Stimulated activated CD4-positive, alpha-beta T cell treated with anti-CD3 and anti-CD28 coated beads, Interleukin-1b, Interleukin-23, amount 100 ng/mL, for 4 hours (primary cell): ENCODE measurements at places on chromosomes 1 and 21.

- no peak for DNase-seq
Measured at GRCh38 chr1:45767035-45767434, 16.6 kb upstream of the IPP start.

- DNase-seq: no peak
Measured at GRCh38 chr21:40717028-40717427, 129.9 kb downstream of the DSCAM start.

DNA sequence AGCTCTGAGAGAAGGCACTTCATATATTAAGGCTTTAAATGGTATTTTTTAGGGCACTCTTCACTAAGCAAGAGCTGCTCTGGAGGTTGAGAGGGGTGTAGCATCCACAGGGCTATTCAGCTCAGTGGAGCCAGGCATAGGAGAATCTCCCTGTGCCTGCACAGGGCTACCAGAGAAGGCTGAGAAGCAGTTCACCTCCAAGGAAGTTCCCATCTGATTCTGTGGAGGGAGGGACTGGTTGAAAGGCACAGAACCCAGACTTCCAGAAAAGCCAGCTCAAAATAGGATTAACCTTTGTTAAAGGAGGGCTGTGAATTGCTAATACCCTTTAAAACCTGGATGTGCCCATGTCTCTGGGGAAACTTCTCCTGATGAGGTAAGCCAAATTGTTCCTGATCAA is 304.5 kb downstream of the TTLL7 start:
- no peak for DNase-seq

DNA sequence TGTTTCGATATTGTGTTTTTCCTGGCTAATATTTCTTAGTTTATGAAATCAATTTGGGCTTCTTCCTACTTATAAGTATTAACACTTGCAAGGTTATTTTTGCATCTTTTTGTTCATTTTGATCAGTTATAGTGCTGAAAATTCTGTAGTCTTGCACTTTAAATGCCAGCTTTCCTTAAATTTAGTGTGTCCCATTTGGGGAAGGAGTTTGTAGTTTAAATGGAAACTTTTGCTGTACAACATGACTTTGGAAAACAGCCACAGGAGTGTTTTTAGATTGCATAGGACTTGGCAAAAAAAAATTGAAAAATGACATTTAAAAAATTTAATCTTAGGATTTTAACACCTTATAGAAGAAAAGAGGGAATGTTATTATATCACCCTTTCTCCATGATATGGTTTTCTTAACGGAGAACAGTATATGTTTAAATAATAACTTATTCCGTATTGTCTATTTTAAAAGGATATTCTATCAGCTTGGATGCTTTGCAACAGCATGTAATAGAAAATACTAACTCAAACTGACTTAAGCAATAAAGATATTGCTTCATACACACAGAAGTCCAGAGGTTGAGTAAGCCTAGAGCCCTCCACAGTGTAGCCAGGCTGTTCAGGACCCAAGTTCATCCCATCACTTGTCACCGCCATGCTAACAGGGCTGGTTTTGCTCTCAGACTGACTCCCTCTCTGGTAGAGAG is 53.8 kb downstream of the LYPLAL1 start:
- no peak for DNase-seq

- DNase-seq: no peak
Measured at GRCh38 chr1:161091796-161092507, 2.6 kb upstream of the NECTIN4 start.

GRCh38 chr1:160830321-160831153 is 32.1 kb downstream of the CD244 start:
- DNase-seq: peak; percentile 72

DNA sequence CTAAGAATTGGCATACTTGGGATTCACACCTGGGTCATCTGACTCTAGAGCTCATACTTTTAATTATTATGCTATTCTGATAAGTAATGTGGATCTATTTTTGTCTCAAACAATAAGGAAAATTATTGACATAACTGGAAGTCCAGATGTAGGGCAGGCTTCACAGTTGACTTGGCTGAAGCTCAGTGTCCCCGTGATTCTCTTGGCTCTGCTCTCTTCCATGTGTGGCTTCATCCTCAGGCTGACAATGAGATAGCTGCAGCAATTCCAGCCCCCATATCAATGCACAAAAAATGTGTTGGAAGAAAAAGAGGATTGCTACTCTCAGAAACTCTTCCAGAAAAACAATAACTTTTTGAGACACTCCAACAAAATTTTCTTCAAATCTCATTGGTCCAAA is 23.8 kb downstream of the HSD11B1 start:
- no peak for DNase-seq

DNA sequence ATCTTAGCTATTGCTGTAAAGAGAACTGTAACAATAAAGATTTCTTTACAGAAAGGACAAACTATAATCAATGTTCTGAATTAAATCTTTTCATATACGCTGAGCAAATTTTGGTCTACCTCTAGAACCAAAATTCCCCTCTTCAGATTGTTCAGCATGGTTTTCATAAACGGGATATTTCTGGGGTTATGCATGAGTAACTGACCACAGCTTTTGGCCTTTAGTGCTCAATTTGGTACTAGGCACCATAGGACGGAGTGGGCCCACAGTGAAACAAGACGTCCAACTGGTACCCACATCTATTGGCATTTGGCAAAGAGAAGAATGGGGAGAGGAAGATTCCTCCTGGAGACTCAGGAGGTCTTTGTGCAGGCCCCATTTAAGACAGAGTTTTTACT is 184.5 kb downstream of the TGFBR3 start:
- no peak for DNase-seq

DNA sequence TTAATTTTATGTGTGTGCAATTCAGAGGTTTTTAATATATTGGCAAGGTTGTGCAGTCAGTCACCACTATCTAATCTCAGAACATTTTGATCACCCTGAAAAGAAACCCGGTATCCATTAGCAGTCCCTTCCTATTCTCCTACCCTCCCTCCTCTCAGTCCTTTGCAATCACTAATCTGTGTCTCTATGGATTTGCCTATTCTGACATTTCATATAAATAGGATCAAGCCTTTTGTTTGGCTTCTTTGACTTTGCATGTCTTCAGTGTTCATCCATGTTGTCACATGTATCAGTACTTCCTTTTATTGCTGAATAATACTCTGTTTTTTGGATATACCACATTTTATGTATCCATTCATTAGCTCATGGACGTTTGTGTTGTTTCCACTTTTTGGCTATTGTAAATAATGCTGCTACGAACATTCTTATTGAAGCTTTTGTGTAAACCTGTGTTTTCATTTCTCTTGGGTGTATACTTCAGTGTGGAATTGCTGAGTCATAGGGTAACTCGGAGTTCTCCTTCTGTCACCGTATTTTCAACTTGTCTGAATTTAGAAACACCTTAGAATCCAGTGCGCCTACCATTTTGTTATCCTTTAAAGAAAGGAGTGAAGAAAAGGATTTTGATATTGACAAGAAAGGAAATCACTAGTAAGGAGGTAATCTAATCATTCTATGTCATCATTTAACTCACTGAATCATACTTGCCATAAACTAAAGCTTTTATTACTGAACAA is 3.4 kb downstream of the CEP85 start:
- no peak for DNase-seq

- no peak for DNase-seq
Measured at GRCh38 chr1:88526456-88526855, 157.6 kb upstream of the PKN2 start.

DNA sequence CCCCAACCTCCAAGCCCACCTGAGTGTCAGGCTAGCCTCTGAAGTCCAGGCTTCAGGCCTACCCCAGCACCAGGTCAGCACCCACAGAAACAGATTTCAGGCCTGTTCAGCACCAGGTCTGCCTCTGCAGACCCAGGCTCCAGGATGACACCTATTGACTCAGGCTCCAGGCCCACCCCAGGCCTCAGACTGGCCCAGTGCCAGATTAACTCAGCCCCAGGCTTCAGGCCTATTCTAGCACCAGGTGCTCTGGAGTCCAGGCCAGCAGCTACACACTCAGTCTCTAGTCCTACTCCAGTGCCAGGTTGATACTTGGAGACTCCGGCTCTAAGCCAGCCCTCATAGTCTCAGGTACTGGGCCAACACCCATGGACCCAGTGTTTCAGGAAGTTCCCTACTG is 541.7 kb upstream of the PBX1 start:
- no peak for DNase-seq

- no peak for DNase-seq
Measured at GRCh38 chr1:59353453-59353852, 56.6 kb downstream of the FGGY start.

DNA sequence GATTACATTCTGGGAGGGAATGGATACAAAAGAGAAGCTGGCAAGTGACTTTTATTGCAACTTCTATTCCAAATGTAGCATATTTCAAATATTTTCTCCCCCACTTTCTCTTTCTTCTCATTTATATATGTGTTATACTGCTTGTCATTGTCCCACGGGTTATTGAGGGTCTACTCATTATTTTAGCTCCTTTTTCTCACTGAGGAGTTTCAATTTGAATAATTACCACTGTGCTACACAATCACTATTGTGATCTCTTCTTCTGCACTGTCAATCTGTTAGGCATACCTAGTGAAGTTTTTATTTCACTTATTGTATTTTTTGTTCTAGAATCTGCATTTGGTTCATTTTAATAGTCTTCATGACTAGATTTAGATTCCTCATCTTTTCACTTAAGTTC is 339.7 kb downstream of the PTPRC start:
- no peak for DNase-seq

DNA sequence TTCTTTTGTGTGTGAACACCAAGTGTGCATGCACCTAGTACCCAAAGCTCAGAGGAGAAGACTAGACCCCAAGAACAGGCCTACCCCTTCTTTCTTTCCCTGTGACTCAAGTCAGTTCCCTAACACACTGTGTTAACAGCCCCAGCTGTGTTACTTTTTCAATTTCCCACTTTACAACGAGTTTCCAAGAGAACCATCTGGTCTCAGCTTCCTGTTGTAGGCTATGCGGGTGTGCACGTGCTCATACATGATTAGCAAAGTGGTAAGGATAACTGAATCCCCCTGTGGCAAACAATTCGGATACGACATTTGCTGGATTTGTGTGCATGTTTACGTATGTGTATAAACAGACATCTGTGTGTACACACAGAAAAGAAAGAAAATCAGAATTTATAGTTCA is 17.9 kb downstream of the IFNAR2 start:
- DNase-seq: no peak

GRCh38 chr1:38791164-38791515 is 68.4 kb downstream of the RRAGC start:
- no peak for DNase-seq

- DNase-seq: no peak
Measured at GRCh38 chr1:205505791-205506190, 1.3 kb downstream of the CDK18 start.

DNA sequence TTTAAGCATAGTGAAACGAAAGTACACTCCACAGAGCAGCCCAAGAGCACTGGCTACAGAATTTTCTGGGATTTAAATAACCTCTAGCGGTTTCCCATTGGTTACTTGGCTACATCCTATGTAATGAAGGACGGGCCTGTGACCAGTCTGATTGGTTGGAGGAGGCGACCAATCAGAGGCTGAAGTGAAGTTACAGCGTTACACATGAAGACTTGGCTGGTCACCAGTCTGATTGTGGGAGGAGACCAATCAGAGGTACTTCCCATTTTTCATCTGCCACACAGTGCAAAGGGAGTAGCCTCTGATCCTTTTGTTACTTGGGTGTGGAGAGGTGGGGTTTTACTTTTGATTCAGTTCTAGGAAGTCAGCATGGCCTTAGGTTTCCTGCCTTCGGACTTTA is 142.7 kb upstream of the SERTAD4 start:
- no peak for DNase-seq

DNA sequence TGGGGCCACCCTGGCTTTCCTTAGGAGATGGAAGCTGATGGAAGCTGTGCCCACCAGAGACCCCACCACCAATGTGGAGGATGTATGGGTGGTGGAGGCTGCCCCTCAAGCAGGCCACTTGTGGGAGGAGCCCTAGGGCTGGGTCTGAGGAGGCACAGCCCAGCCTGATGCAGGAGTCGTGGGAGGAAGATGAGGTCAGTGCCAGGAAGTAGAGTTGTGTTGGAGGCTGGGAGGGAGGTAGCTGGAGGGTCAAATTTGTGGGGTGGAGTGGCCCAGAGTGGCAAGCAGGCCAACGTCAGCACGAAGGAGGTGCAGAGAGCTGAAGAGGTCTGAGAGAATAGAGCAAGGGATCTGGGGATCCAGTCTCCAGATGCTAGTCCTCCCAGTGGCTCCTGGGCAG is 119.0 kb upstream of the USP24 start:
- DNase-seq: no peak

- no peak for DNase-seq
Measured at GRCh38 chr1:3159121-3159520, 90.1 kb downstream of the PRDM16 start.

GRCh38 chr1:86227026-86227425 is 70.5 kb upstream of the COL24A1 start:
- DNase-seq: no peak

GRCh38 chr1:48725341-48726046 is 51.2 kb downstream of the BEND5 start:
- no peak for DNase-seq

DNA sequence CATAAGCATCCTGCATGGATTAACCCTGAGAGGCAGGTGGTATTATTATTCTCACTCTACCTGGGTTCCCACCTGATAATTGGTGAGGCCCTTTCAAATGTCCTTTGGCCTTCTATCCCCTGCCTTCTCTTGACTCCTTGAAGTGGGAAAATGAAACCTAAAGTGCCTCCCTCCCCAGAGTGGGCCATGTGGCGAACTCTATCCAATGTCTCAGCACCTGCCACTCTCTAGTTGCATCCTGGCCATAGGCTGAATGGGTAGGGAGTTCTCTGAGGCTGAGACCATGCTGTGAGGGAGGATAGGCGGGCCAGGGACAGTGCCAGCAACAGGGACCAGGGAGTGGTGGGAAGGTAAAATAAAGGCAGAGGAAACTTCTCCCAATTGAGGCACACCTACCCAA is 35.3 kb downstream of the ELF3 start:
- DNase-seq: no peak

DNA sequence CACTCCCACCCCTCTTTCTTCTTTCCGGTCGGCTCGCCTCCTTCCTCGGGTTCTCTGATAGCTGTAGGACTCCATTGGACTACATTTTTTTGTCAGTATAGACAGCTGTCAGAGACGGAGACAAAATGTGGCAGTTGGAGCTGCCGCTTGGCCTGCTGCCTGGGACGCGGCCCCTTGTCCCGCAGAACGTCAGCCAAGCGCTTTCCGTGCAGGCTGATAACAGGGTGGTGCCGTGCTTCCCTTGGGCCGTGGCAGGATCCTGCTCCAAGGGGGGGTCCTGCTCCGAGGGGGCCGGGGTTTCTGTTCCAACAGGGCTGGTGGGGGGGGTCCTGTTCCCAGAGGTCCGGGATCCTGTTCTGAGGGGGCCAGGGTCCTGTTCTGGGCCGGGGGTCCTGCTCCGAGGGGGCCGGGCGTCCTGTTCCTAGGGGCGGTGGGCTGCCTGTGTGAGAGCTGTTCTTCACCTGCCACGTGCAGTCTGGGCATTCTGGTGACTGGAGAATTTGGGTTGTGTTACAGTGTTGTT is 4.9 kb downstream of the SKI start:
- DNase-seq: no peak

DNA sequence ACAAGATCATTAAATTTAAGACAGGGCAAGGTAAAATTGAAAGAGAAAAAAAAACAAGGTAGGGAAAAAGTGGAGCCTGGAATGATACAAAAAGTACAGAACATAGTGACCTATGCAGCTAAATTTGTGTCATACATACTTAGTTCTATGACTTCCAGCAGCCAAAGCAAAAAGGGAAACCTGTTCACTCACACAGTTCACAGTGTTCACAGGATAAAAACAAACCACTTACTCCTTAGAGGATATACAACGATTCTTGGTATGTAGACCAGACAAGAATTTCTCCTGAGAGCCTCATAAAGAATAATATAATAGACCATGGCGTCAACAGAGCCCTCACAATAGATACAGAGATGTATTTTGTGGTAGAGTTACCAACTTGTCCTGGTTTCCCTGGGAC is 27.5 kb downstream of the COA7 start:
- DNase-seq: no peak

- no peak for DNase-seq
Measured at GRCh38 chr1:201505503-201505890, 1.4 kb downstream of the CSRP1 start.
